Stimulated activated CD8-positive, alpha-beta memory T cell treated with anti-CD3 and anti-CD28 coated beads, Interleukin-12 subunit alpha, Interleukin-12 subunit beta, amount 100 ng/mL, for 4 hours (primary cell): ENCODE measurements at places on chromosomes 6 and 20.

- no peak for DNase-seq
These were observed 14.8 kb downstream of the AKAP12 start for GRCh38 chr6:151254451-151255081.

- no peak for DNase-seq
These were observed 165.6 kb upstream of the LAMP5 start for GRCh38 chr20:9348747-9349146.

- DNase-seq, result no peak
These were observed 8.5 kb upstream of the GDF5 start for GRCh38 chr20:35446356-35447078.

GRCh38 chr6:90689172-90689571 is 102.3 kb upstream of the MAP3K7 start:
- no peak for DNase-seq

DNA sequence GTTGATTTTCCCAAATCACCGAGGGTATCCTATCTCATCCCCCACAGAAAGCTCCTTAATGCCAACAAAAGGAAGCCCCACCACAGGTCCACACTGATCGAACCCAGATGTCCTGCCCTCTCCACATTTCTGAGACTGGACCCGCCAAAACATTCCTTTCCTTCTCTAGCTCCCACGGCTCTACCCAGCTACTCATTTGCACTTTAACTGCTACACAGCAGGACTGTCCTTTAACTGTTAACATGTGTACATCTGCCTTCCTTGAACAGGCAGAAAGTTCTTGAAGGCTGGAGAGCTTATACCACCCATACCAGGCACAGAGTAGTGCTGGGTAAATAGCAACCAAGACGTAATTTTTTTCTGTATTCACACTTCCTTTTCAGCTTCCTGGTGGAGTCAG is 68.6 kb downstream of the TRMT6 start:
- no peak for DNase-seq

DNA sequence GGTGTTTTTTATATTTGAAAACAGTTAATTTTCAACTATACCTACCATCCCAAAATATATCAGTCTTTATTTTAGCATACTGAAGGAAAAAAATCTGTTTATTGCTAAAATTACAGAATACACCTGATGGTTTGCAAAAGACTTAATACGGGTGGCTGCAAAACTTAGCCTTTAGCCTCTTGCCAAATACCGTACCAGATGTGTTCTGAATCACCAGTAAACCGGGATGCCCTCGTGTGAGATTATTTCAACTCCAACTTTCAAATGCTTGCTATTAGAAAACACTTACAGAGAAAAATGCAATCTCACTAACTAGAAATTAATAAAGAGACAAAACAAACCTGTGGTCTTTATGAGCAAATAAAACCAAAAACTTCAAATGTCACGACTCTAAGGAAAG is 36.0 kb downstream of the REV3L start:
- DNase-seq, result no peak

- no peak for DNase-seq
These were observed 18.7 kb downstream of the CNKSR3 start for GRCh38 chr6:154491567-154492470.

GRCh38 chr6:157879034-157879872 is 56.2 kb downstream of the SNX9 start:
- no peak for DNase-seq

DNA sequence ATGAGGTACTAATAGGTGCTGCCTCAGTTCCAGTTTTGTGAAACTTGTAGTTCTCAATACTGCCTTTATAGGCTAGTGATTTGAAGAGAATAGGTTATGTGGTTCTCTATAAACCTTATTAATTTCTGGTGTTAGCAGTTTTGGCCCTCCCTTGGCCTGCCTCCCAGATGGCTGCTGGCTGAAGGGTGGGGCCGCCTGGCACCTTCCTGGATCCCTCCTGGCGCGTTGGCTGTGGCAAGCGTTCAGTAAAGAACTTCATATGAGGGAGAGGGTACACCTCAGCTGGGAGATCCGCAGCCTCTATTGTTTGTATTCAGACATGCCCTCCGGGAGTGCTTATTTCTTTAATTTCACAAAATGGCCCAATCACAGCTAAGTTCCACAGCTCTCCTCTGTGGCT is 51.9 kb downstream of the FAM120B start:
- no peak for DNase-seq

DNA sequence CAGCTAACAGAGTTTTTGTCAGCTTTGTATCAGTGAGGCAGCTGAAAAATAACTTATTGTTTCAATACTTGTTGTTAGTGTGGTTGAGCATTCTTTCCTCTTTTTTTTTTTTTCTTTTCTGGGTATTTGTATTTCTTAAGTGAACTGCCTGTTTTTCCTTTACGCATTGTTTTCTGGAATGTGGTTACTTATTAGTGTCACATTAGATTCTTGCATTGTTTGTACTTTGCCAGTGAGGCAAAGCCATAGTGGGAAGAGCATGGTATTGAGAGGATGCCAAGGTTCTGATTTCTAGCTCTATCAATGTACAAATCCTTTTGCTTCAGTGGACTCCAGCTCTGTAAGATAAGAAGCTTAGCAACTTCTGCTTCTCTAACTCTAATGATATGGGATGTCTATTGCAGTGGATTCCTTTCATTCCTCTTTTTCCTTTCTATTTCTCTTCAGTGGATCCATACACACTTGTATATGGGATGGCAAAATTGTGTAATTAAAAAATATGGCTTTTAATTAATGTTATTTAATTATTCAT is 3.9 kb downstream of the CDKAL1 start:
- DNase-seq, result no peak

DNA sequence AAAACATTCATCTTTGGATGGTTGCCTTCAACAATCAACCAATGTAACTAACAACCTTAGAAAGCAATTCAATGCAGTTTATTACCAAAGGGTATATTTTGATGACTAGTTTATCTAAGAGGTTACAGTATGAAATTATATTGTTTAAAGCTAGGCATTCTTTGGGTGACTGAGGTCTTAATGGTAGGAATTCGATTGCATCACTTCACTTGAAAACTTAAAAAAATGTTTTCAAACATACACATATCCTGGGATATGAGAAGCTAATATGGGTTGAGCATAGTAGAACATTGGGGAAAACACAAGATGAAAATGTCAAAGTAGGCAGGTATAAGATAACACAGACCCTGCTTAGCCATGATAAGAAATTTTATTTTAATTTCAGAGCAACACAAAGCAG is 144.6 kb upstream of the BMP5 start:
- no peak for DNase-seq

DNA sequence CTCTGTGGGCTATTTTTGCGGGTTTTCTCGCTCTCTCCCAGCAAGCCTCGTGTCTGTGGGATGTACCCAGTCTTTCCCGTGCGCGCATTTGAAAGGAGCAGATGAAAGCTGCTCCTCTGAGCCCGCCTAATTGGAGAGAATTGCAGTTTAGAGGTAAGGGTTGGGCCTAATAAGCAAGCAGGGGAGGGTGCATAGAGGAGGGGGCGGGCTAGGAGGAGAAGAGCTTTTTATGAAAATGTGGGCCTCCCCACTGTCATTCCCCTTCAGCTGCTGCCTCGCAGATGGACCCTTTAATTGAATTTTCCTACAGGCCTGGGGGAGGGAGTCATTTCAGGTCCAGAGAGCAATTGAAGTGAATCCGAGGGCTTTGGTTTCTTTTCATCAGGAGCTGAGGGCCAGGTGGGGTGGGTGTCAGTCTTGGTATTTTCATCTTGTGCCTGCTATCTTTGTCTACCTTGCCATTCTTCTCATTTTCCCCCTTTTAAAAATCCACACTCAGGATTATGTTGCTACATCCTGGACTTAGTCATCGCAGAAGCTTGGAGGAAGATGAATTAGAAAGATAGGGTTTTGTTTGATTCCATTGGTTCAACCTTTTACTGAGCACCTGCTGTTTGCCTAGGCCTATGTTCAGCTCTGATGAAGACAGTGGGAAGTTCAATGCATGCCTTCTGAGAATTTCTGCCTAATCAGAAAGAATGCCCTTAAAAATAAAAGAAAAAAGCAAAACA is 423.4 kb downstream of the CD83 start:
- DNase-seq, result no peak

GRCh38 chr20:39877788-39878187 is 811.2 kb downstream of the MAFB start:
- no peak for DNase-seq

- DNase-seq, result no peak
These were observed 207.8 kb downstream of the TPBG start for GRCh38 chr6:82571455-82571854.

- DNase-seq, result no peak
These were observed 507.4 kb downstream of the BMP2 start for GRCh38 chr20:7274870-7275269.

DNA sequence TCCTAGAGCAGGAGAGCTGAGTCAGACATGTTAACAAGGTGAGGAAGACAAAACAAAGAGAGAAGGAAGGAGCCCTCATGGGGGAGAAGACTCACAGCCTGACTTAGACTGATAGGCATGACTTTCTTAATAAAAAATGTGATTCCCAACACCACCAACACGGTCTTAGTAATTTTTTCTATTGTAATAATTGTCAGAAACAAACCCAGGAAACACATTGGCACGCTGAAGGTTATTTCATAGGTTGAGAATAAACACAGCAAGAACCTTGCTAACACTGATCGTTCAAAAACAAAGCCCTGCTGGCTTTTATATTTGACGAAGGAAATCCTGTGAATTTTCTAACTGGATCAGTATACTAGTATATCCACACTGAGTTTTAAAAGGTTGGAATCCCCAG is 286.8 kb downstream of the HACE1 start:
- no peak for DNase-seq

DNA sequence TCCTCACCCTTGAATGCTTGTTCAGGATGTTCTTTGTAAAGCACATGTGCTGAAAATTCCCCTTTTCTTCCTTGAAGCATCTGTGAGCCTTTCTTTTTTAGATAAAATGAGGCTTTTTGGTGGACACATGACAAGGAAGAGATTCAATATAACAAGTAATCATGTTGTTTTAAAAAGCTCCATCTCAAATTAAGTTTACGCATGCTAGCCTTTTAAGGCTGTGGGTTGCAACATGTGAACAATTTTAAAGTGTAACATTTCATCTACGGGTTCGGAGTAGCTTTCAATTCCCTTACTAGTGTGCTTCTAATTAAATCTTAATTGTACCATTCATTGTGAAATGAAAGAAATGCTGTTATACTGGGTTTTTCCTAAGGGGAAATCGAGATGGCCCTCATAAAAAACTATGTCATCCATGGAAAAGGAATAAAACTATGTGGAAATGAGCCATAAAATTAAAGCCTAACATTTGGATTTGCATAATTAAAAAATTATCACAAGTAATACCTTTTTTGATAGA is 19.3 kb upstream of the OSTM1 start:
- no peak for DNase-seq

- DNase-seq, result no peak
These were observed 29.8 kb downstream of the SYNJ2 start for GRCh38 chr6:158011478-158011920.

DNA sequence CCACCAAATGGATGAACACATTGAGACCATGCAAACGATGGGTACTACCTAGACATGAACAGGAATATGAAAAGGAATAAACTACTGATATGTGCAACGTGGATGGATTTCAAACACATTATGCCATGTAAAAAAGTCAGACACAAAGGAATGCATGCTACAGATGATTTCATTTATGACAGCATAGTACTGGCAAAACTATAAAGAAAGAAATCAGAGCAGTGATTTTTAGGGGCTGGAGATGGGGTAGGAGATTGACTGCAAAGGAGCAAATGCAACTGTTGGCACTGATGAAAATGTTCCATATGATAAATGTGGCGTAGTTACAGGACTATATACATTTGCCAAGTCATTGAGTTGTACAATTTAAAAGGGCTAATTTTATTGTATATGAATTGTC is 13.4 kb upstream of the COL12A1 start:
- DNase-seq, result no peak

DNA sequence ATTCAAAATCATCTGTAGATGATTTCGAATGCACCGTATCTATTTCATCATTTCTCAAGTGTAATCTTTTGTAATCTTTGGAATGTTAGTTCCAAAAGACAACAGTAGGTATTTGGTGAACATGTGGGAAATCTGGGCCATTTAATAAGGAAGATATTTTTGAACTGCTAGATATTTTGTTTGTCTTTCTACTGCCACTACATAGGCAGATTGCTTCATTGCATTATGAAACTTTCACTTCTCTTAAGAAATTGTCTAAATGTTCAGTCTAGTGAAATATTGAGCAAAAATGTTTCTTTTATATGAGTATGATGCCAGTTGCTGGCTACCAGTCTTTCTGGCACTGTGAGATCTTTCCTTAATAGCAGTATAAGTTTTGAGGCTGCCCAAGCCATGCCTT is 527.8 kb upstream of the RNF217 start:
- no peak for DNase-seq

DNA sequence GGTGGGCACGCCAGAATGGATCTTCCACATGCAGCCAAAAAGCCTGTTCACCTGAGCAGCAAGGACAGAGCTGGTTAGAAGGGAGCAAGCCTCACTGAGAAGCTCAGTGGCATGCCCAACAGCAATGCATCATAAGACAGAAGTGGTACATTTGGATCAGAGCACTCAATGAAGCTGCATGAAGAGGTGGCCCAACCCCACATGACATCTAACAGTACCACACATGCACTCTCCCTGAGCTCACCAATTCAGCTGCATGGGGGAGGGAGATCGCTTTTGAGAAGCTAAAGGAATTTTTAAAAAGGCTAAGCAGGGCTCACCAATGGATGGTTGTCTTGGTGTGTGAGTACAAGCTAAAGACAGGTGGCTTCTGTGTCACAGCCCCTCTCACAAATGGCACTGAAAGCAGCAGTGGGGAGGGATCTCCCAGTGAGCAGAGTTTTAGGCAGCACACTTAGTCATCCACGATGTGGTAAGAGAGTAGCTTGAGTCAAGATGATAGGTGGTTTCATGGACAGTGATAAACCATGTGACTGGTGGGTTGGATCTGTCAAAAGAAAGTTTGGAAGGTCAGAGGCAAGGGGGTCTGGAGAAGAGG is 166.6 kb upstream of the TAB2 start:
- no peak for DNase-seq

DNA sequence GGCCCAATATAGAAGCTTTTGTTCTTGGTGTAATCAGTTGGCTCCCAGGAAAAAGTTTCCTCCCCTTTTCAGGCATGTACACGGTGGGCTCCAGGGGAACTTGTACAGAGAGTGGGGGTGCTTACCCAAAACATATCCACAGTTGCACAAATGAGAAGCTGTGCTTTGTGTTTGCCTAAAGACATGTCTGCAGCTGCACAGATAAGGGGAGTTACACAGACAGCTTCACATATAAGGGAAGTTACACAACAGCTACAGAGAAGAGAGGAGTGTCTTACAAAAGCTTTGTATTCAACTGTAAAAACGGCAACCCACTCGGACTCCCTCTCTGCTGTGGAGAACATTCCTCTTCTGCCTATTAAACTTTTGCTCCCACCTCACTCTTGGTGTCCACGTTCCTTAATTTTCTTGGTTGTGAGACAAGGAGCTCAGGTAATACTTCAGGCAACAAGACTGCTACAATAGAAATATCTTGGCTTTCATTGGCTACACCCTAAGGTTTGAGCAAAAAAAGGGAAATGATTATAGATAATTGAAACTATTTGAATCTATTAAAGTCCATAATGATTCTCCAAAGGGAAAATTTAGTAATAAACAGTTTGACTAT is 7.4 kb upstream of the PNRC1 start:
- DNase-seq, result no peak
